Retina (tissue), 1 donor: ENCODE measurements at places on chromosomes 1 and 21.

GRCh38 chr1:221761354-221762002, 19.6 kb upstream of the DUSP10 start:
- no peak for DNase-seq

GRCh38 chr1:94273111-94273510, 35.7 kb upstream of the ARHGAP29 start:
- DNase-seq = no peak

- DNase-seq = no peak
Measured at GRCh38 chr1:186875896-186876835, 47.4 kb downstream of the PLA2G4A start.

DNA sequence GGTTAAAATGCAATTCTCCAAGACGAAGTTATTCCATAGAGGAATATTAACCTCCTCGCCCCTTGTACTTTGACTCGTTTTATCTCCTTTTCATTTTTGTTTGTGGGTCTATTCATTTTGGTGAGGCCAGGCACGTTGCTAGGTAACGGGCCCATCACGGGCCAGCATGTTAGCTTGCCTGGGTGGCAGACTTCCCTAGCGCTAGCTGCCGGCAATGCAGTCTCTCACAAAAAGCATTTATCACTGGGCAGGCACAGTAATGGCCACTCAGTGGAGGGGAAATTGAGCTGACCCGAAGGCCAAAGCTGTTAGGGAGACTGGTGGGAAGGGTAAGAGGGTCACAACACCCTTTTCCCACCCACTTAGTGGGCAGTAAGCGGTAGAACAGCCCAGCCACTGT, 234.4 kb upstream of the FOXD3 start:
- peak; percentile 67 for DNase-seq

DNA sequence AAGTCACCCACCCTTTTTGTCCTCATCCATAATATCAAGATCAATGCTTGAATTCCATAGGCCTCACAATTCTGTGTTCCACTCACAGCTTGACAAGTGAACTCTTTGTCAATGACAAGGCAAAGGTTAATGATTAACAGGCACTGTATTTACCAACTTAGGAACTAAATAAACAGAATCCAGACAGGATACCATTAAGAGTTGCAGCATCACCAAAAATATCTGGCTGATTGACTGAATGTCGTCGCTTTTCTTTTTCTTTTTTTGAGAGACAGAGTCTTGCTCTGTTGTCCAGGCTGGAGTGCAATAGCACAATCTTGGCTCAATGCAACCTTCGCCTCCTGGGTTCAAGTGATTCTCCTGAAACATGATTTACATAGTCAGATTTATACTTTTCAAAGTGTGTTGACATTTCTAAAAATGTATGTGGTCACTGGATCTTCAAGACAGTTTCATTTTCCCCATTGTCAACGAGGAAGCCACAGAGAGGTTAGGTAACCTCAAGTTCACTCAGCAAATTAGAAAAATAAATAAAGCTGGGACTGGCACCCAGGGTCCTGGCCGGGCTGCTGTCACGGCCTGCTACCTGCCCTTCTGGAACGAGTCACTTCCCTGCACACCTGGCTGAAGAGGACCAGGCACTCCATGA, 81.0 kb downstream of the PDE9A start:
- DNase-seq = no peak

DNA sequence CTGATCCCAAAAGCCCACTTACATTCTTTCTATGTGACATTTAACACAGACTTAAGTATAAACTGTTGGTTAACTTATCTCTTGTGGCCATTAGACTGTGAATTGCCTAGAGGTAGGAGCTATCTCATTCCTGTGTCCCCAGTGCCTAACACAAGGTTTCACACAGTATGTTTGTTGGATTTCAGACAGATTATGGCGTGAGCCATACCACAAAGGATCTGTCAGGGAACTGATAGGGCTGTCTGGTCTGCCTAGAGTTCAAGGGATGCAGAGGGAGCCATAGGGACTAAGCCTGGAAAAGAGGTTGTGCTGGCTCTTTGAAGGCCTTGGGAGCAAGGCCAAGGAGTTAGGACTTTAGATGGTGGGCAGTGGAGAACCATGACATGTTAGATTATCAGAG, 40.0 kb downstream of the MEF2D start:
- no peak for DNase-seq

DNA sequence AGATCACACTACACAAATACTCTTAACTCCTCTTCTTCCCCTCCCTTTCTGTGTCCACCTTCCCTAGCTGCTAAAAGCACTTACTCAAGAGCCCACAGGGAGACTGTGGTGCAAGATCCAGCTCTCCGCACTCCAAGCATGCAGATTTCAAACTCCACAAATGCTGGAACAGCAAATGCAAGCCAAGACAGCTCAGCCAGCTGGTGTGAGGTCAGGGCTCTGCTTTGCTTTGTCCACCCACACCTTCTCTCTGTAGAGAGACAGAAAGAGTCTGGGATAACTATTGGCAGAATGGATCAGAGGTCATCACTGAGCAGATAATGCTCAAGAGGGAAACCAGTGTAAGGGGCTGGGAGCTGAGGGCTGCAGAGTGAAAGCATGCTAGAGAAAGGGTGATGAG, 45.2 kb upstream of the DPT start:
- DNase-seq = peak; percentile 31

DNA sequence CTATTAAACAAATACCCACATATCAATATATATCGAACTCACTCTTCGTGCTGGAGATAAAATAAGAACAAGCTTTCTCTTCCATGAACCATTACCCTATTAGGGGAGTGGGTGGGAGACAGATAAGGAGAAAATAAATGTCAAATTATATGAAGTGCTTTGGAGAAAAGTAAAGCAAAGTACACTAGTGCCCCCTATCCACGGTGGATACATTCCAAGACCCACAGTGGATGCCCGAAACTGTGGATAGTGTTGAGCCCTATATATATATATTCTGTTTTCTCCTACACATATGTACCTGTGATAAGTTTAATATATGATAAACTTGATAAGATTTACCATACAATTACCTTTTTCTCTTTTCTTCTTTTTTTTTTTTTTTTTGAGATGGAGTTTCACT, 54.6 kb downstream of the FH start:
- no peak for DNase-seq

DNA sequence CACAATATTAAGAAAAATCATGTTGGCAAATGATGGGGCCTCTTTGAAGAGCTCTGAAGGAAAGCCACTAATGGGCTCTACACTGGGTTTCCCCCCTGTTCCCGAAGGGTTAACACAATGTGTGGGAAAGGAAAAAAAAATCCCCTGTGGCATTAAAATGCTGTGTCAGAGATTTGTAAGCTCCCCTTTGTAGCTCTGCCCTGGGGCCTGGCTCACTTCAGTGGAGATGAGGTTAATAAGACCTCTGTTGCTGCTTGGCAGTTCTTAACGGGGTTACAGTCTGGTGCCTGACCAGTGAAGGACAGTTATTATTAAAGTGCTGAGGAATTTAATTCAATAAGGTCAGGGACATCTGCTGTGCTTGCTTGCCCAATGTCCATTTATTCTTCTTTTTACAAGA, 129.7 kb upstream of the UBE2U start:
- DNase-seq = peak; percentile 36

- no peak for DNase-seq
Measured at GRCh38 chr1:194341587-194341986, 1155.2 kb upstream of the B3GALT2 start.

GRCh38 chr1:171883849-171884248, 42.6 kb downstream of the DNM3 start:
- DNase-seq = no peak

DNA sequence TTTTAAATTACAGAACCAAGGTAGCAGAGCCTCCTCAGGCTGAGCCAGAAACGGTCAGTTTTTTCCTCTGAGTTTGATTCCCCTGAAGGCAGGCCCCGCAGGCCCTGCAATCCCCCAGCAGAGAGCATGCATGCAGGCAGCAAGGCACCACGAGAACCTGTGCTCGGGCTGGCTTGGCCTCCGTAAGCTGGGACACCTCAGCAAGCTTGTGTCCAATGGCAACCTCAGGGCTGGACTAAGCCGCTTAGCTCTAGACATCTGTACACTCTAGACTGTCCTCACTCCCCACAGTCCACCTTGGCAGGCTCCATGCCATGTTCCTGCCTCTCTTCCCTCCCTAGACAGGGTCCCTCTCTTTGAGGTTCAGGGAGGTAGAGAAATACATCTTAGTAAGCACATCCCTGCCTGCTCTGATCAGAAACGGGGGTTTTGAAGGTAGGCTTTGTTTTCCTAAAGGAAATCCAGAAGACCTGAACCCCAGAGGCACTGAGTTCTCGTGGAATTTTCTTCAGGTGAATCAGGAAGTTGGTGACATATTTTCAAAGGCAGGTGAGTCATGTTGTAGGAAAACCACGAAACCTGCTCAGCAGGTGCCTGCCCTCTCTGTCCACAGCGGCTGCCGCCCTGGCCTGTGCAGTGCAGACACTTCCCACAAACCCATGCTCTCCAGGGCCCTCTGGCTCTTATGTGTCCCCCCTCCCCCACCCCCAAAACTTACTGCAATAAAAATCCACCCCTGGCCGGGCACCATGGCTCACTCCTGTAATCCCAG, 7.0 kb downstream of the TMEM63A start:
- DNase-seq = no peak

DNA sequence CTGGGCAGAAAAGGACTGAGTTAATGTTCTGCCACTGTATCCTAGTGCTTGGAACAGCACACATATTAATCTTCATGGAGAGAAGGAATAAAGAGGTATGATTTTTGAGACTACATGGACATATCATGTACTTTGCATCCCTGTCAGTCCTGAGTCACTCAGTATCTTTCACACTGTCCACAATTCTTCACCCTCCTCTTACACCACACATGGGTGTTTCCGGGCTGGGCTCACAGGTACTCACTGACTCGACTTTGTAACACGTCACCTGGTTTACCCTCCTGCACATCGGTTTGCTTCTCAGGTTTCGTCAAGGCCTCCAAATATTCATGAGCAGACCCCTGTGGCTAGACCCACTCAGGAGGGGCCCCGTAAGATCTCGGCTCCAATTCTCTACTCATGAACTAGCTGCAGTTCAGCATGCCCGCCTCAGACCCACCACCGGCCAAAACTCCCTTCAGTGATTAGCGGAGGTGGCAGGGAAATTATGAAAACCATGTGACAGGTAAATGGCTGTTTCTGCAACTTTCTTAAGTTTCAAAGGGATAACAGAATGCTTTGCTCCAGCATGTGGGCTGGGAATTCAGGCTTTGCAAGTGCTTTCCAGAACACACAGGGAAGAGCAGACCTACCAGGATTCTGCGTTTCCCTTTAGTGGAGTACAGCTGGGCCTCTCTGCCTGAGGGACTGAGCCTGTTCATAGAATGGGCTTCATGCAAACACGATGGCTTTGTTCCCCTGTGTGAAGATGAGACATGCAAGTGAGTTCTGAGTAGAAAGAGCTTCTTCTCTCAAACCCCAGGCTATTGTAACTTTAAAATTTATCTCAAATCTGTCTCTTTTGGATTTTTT, 31.3 kb upstream of the TRABD2B start:
- DNase-seq = no peak

DNA sequence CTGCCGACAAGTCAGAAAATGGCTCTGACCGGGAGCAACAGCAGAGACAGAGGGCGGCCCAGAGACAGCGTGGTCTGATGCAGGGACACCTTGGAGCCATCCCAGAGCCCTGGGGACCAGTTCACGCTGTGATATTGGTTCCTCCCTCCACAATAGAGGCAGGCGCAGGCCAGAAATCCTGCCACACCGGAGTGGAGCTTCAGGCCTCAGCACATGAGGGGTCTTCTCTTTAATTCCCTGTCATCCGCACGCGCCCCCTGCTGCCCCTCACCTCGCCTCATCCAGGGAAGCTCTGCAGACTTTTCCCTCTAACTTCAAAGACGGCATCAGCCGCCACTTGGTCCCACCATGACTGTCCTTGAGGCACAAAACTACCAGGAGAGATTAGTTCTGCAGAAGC, 75.5 kb upstream of the ANGPTL1 start:
- no peak for DNase-seq

DNA sequence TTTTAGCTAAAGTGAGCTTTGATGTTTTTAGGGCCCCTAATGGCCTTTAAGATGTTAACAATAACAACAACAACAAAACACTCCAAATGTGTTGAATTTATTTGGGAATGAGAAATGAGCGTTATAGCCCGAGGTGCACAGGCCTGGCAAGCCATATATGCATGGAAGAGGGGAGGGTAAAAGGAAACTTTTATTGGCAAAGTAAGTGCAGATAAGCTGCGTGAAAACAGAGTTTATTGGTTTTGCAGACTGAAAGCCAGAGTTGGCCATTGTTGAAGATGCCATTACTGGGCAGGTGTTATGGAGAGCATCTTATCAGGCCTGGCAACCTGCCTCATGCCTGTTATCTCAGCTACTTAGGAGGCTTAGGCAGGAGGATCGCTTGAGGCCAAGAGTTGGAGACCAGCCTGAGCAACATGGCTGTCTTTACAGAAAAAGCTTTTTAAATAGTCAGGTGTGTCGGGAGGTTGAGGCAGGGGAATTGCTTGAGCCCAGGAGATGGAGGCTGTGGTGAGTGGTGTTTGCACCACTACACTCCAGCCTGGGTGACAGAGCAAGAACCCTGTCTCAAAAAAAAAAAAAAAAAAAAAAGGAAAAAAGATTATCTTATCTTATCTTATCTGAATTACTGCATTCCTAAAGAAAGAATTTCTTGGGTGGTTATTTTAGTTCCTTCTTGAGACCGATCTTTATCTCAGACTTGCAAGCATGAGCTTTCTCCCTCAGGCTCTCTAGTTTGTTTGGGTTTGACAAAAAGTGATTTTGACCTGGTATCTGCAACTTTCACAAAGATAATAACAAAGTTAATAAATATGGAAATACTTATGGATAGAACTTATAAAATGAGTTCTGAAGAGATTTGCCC, 1.7 kb downstream of the PATJ start:
- no peak for DNase-seq

DNA sequence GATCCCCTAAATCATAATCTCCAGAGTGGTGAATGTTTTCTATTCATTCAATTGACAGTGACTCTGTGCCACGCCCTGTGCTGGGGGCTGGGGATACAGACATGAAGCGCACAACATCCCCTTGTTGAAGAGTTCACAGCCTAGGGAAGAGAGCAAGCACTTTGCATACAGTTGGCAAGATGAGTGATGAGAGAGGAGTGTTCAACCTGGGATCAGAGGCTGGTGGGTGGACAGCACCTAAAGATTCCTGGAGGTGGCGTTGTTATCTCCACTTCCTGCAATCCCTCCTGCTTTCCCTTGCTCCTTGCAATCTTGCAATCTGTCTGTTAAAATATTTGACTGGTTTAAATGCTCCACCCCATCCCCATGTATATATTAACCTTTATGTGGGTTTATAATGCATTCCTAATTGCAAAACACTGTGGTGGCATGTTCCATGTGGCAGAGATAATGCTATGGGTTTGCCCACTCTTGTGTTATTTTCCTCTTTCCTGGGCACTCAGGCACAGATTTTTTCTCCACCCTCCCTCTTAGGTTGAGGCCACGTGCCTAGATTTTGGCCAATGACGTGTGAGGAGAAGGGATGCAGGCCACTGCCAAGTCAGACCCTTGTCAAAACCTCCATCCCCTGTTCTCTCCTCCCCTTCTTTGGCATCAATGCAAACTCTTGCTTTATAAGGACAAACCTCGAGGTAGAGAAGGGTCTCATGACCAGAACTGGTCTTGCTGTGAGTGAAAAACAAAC, 36.2 kb upstream of the GADD45A start:
- no peak for DNase-seq

- DNase-seq = no peak
Measured at GRCh38 chr1:164610538-164611222, 51.7 kb downstream of the PBX1 start.

GRCh38 chr1:192766009-192766625, 42.7 kb upstream of the RGS2 start:
- no peak for DNase-seq
